ENCODE measurements at places on chromosomes 12 and 14.

DNA sequence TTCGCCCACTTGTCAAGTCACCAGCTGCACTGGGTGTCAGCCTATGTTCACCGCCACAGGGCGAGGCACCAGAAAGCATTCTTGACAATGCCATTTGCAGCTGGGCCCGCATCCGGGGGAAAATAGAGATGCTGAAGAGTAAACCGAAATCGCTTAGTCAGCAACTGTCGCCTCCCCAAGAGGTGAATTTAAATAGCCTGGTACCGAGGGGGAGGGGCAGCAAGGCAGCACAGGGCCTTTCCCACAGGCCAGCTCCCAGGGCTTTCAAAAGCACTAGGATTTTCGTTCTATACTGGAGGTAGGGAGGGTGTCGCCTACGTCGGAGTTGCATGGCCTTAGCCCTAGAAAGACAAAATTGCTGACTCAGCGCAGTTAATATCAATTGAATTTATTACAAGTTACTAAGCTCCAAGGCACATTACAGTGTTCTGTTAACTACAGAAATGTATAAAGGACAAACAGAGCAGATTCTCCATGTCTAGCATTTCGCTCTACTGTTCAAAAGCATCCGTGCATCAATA, 4.3 kb downstream of the IRF2BPL start:
- peak; percentile 63 for DNase-seq

DNA sequence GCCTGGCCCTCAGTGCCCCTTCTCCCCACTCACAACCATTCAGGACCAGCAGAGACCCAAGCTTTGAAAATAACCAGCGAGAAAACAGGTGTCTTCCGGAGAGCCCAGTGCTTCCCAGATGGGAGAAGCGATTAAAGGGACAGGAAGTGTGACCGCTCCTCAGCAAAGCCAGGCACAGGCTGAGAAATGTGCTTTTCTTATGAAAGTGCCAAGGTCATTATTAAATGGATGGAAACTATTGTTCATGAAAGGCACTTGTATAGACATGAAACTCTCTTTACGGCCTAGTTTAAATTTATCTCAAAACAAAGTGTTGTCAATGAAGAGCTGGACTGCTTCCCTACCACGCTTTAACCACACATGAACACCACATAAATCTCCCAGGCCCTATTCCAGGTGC, 210.4 kb downstream of the SPTSSA start:
- no peak for DNase-seq

DNA sequence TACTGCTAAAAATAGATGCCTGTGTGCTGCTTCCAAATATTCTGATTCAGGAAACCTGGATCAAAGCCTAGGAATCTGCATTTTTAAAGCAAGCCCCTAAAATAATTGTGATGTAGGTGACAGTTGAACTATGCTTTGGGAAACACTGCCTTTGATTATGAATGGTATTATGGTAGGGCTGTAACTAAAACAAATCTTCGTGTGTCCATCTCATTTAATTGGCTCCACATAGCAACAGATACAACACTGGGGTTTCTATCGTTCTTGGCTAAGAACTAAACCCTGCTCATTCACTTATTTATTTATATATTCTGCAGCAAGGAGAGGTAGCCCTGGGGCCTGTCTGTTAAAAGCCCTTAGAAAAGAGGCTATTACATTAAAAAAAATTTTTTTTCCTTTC, 23.0 kb upstream of the ITGA5 start:
- DNase-seq = no peak

- DNase-seq = peak; percentile 77
Measured at GRCh38 chr12:81668475-81668874, 90.7 kb downstream of the PPFIA2 start.

DNA sequence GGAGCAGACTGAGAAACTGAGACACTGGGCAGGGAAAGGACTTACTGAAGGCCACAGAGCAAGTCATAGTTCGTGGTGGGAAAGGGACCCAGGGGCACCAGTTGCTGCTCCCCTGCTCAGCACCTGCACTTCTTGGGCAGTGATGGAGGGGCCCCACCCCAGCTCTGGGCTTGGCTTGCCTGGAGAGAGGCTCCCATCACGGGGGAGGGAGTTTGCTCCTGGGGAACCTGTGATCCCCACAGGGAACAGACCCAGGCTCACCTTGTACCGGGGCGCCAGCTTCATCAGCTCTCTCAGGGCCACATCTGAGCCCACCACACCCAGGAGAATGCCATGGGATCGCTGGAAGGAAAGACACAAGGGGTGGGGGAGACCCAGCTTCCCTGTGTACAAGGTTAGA, 39.8 kb downstream of the CACNA2D4 start:
- no peak for DNase-seq

GRCh38 chr14:105392131-105393090, 5.9 kb upstream of the TEX22 start:
- no peak for DNase-seq

DNA sequence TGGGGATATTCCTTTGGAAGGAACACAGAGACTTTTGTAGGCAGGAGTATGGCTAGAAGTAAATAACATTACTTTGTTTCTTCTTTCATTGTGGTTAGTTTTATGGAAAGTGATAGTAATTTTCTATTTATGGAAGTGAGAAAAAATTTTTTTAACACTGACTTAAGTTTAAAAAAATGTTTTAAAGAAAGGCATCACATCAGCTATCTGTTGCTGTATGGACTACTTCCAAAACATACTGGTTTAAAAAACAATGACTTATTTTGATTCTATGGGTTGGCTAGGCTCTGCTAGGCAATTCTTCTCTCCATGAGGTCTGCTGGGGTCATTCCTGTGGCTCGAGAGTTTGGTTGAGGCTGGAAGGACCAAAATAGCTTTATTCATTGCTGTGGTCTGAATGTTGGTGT, 31.7 kb upstream of the SLC38A2 start:
- peak; percentile 91 for DNase-seq

DNA sequence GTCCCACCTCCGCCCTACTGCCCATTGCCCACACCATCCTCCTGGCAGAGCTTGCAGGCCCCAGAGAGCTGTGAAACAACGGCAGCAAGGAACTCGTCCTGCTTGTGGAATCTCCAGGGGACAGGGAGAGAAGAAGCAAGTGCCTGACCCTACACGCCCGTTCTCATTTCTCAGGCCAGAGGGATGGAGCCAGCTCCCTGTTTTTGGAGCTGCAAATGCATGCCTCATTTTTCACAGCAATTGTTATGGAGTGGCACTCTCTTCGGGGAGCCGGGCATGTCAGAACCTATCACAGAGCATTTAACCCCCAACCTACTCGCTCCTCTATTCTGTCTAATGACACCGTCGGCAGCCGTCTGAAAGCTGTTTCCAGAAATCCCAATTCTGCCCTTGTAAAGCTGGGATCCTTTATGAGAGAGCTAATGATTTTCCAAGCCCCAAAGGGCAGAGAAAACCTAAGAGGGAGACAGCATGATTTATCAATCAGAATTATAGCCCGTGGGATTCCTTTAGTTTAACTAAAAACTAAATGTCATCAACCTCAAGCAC, 222.3 kb upstream of the NOS1 start:
- no peak for DNase-seq

GRCh38 chr12:128823216-128823915, 392 bp downstream of the SLC15A4 start:
- DNase-seq = no peak

DNA sequence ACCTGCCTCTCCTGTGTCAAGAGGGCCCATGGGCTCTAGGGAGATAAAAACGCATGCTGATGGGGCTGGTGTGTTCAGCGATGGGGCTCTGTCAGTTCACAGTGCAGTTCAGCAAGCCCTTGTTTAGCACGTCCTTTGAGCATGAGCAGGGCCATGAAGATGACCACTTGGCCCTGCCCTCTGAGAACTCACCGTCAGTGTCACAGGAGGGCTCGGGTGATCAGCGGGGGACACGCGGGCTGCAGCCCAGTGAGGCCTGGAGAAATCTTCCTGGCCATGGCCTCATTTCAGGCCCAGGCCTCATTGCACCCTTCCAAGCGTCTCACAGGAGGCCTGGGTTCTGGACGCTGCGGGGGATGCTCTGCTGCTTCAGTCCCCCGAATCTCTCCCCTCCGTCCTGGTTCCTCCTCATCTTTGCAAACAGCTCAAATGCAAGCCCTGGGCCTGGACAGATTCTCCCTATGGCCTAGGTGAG, 181.6 kb downstream of the ADGRD1 start:
- no peak for DNase-seq

DNA sequence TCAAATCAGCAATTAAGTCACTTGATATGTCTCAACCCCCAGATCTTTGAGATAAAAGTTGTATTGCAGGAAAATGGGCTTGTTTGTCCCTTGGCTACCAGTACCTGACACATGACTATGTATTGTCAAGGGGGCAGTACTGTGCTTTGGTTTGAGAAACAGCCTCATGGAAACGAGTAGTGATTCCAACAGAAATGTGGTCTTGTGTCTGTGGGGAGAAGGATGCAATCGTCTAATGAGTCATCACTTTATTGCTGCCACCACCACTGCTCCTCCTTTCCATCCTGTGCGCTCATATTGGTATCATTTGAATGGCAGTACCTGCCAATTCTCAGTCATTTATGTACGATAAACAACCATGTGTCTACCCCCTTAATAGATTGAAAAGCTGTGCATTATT, 72.8 kb upstream of the ARHGAP5 start:
- peak; percentile 47 for DNase-seq

- DNase-seq = no peak
Measured at GRCh38 chr14:78202976-78203375, 32.8 kb downstream of the NRXN3 start.

All from cardiac fibroblast (primary cell).